CD4-positive, alpha-beta T cell treated with Interleukin-21 for 1 hour (primary cell): ENCODE measurements at places on chromosomes 5 and 9.
A peak's percentile ranks its signal among the peaks of the same experiment; 100 is the strongest.

DNA sequence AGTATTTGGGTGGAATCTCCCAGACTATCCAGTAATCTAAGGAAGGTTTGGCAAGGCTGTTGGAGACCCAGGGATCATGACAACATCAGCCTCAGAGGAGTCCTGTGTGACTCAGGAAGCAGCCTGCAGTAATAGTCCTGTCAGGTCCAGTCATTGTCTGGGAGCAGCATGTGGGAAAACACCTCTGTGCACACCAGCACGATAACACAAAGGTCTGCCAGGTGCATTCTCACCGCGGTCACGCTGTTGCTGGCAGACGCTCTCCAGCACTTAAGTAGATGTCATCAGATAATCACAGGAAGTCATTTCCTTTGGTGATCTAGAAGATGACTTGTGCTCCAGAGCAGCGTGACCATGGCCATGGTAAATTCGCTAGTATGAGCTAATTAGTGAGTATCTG, 99.2 kb upstream of the IQGAP2 start:
- peak; percentile 51 for DNase-seq

DNA sequence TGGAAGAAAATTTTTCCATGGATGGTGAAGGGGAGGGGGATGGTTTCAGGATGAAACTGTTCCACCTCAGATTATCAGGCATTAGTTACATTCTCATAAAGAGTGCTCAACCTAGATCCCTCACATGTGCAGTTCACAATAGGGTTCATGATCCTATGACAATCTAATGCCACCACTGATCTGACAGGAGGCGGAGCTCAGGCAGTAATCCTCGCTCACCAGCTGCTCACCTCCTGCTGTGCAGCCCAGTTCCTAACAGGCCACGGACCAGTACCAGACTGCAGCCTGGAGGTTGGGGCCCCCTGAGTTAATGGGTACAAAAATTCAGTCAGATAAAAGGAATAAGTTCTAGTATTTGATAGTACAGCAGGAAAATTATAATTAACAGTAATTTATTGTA, 337.2 kb downstream of the NPR3 start:
- no peak for DNase-seq

GRCh38 chr5:145637396-145637795, 197.7 kb downstream of the PRELID2 start:
- DNase-seq = no peak

GRCh38 chr5:105632043-105632442, 2038.7 kb downstream of the EFNA5 start:
- no peak for DNase-seq

DNA sequence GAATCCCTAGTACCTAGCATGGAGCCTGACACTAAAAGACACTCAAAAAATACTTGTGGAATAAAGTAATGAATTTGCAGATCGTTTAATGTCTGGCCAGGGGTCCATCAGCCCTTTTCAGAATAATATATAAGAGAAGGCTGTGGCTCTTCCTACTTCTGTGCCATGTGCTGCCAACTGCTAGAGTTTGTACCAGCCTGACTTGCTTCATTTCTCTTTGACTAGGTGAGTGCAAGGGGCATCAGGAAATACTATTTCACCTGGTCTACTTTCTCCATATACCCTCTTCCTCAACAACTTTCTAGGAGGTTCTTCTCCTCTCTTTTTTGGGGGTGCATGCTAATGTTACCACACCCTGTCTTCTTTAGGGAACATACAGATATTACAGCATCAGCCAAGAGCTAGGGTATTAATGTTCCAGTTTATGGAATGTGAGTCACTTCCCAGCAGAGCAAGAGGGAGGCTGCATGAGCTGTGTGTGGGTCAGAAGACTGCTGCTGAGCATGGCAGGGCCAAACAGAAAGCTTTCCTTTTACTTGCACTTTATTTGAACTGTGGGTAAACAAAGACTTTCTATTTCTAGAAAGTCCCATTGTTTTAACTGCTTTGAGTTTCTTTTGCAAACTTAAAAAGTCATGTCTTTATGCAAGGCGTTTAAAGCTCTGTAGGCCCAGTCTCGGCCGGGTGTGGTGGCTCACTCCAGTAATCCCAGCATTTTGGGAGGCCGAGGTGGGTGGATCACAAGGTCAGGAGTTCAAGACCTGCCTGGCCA, 158.9 kb downstream of the ADAMTSL1 start:
- DNase-seq = no peak

DNA sequence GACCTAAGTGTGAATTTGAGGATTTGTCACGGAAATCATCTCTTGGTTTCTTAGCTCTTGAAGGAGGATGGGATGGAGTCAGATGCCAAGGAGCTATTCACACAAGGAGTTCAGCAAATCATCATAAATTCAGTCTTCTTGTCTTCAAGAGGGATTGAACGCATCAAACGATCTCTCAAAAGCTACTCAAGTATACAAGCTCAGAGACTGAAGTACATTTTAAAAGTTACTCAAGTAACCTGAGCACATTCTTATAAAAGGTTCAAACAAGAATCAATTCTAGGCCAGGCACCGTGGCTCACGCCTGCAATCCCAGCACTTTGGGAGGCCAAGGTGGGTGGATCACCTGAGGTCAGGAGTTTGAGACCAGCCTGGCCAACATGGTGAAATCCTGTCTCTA, 21.1 kb upstream of the GOLPH3 start:
- no peak for DNase-seq

DNA sequence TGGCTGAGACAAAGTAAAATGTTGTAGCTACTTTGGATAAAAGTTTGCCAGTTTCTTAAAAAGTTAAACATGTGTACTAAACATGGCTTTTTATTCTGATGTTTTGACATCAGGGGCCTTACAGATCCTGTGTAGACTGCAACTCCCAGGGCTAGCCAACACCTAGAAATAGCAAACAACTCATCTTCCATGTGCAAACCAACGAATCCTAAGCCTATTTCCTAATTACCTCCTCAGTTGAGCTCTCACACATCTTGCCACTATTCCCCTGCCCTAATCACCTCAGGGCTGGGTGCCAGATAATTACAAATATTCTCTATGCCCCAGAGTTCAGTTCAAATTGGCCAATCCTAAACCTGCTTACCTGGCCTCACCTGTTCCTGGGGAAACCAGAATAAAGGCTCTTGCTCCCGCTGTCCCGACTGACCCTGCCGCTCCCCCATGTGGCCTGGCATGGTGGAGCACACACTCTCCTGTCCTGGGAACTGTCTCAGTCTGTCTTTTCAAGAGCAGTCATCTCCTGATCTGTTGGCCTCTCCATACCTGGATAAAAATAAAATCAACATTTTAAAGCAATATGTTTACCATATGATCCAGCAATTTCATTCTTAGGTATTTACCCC, 37.1 kb upstream of the FAM169A start:
- peak; percentile 26 for DNase-seq

DNA sequence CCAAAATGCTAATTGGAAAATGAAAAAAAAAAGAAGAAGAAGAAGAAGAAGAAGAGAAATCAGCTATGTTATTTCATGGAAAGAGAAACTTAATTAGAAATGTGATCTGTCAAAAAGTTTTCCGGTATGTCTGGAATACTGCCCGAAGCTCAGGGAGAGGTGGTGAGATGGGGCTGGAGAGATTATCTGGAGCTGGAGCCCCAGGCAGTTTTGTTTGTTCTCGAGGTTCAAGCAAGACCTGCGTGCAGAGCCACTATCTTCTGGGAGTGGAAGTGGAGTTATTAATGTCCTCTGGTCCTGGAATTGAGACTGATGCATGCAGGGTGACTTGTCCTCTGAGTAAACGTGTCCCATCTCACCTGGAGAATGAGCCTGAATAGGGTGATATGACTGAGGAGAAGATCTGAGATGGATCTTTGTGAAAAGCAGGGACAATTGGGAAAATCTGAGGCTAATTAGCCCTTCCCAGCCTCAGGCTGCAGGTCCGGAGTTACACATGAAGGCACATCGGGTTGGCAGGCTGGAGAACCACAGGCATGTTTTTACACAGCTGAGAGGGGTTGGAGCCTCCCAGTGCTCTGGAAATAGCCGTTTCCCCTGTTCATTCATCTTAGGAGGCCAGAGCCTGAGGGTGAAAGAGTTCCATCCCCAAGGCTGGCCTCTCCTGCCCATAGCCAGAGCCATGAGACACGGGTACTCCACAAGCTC, 70.5 kb downstream of the OLFM1 start:
- DNase-seq = no peak
